M059J (cell line): ENCODE measurements at places on chromosomes 12 and 14.

- no peak for DNase-seq
Measured at GRCh38 chr12:57519796-57520052, 590 bp downstream of the DDIT3 start.

- DNase-seq: no peak
Measured at GRCh38 chr14:23530375-23531055, 21.1 kb downstream of the ZFHX2 start.

GRCh38 chr12:54014377-54015017 is 5.7 kb downstream of the HOXC8 start:
- DNase-seq: no peak

DNA sequence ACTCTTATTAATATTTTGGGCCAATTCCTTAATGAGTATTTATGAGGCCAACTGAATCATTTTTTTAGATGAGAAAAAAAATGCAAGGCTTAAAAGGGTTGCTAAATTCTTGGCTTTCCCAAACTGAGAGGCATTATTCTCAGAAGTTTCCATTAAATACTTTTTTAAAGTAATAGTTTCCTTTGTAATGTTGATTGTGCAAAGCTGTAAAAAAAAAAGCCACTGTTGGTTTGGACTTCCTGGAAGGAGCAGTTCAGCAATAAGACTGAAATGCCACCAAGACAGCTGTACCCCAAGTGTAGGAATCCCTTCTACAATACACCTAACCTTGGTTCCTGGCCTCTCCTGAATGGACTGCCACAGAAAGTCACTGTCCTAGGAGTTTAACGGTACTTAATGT is 231.3 kb downstream of the MON2 start:
- DNase-seq: no peak

- no peak for DNase-seq
Measured at GRCh38 chr12:76495556-76495955, 64.0 kb downstream of the OSBPL8 start.

DNA sequence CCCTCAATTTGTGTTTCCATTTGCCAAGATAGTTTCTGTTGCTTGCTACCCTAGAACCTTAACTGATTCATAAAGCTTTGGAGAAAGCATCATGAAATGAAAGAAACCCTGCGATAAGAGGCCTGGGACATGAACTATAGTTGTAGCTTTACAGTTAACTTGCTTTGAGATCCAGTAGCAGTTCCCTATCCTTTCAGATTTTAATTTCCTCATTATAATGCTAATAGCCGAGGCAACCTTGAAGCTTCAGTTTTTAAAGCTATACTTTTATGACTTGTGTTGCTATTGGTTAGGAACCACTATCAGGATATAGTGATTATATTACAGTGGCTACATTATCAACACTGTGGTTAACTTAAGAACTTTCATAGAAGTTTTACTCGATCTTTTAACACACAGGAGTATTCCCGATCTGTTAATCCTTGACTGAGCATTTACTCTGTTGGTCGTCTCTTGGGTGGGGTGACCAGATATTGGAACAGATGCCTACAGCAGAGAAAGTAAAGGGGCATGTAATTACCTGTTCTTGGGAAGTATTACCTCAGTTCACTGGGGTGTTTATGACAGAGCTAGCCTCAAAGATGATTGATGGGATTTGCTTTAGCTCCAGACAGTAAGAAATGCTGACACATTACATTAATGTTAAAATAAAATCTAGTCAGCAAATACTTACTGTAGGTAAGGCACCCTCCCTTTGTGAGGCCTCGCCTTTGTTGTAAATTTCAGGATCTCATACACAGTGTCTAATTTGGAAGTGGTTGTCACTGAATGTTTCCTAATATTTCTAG is 86.2 kb upstream of the CSRP2 start:
- DNase-seq: no peak

GRCh38 chr14:22200977-22201605 is 387.9 kb downstream of the DAD1 start:
- peak; percentile 16 for DNase-seq

- DNase-seq: no peak
Measured at GRCh38 chr12:129886541-129886940, 17.3 kb downstream of the TMEM132D start.

DNA sequence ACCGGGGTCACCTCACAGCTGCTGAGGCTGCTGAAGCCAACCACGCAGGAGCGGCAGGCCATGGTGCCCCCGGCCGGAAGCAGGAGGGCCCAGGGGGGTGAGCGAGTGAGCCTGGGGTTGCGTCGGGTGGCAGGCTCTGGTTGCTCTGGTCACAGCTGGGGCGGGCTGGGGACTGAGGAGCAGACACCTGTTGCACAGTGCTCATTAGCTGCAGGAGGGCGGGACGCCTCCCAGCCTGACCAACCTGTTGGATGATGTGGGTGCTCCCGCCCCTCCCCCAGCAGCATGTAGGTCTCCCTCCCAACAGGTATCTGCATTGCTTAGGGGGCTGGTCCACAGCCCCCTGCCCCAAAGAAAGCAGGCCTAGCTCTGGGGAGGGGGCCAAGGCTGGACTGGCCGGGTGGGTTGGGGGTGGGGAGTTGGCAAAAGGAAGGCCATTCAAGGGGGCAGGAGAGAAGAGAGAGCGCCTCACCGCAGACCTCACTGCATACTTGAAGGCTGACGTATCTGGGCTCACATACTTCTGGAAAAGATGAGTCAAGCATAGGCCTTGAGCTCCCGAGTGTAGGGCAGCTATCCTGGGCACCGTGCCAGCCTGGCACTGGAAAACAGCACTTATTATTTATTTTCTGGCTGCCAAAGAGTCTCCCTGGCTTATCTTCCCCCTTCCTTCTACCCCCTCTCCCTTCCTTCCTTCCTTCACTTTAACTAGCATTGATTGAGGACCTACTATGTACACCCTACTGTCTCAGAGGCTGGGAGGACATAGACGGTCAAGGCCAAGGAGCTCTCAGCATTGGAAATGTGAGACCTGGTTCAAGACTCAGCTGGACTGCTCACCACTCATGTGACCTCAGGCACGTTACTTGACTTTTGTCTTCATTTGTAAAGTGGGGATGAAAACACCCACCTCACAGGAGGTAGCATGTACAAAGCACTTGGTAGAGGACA is at the start of gene KRT80:
Gene KRT80, minus strand, starts transcription at position 174 of the 951 bp plus-strand sequence. Its CDS starts 112 bp downstream, at position 62.
- peak; percentile 99 for DNase-seq

GRCh38 chr12:6697584-6698351 is 2.8 kb downstream of the PIANP start:
- peak; percentile 72 for DNase-seq

DNA sequence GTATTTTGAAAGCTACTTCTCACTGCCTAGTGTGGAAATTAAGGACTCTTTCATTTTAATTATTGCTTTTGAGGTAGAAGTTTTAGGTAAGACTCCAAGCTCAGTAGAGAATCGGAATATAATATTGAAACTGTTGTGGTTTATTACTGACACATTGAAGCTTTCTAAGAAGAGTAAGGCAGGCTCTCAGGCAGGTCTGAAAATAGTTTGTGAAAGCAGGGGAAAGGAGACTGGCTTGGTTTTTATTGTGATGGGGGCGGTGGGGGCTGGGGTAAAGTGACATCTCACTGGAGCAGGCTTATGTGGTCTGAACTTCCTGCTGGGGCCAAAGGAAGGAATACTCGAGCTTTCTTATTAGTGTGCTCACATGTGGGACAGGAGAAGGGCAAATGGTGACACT is 79.5 kb downstream of the OTOGL start:
- DNase-seq: no peak
